ENCODE measurements at places on chromosomes 2 and 18.

- no peak for DNase-seq
Measured at GRCh38 chr2:156784020-156784701, 348.0 kb downstream of the GPD2 start.

- DNase-seq: no peak
Measured at GRCh38 chr18:9488538-9488937, 13.2 kb downstream of the RALBP1 start.

DNA sequence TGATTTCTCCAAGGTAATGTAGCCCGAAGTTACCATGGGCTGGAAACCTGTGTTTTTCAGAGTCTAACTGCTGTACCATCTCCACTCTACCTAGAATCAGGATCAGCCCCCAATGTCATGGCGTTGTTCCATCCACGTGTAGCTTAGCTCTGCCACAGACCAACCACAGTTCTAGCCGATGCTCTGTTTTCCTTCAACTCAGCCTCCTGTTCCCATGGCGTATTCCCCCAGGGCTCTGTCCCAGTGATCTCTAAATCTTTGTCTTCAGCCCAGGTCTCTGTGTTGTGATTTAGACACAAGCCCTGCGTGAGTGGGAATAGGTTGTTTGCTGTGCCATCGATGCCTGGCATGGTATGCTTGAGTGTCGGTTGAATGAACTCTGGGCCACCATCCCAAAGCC lies 53.4 kb downstream of the LPIN1 start:
- DNase-seq: no peak

DNA sequence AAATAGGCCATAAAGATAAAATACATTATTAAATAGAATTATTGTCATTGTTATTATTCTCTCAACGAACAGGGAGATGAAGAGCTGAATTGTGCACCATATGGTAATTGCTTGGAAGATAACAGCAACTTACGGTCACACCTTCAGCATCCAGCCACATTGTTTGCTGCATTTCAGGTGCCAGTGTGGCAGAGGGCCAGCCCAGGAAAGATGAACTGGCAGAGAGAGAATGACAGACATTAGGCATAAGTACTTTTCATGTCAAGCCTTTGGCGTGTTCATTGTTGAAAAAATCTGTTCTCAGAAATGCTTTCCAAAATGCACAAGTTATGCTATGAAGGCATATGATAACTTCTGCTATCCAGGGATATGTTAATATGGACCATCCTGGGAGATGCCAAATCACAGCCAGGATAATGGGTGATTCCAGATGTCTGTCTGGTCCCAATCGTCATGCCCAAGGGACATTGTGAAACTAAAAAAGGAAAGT lies 748.6 kb upstream of the PIK3C3 start:
- no peak for DNase-seq

GRCh38 chr18:21265971-21266673 lies 24.1 kb downstream of the GREB1L start:
- no peak for DNase-seq

- no peak for DNase-seq
Measured at GRCh38 chr2:170607171-170607570, 108.0 kb upstream of the SP5 start.

- DNase-seq: no peak
Measured at GRCh38 chr2:85846411-85846810, 42.4 kb downstream of the ST3GAL5 start.

GRCh38 chr2:198441246-198441645 lies 636.9 kb downstream of the PLCL1 start:
- DNase-seq: no peak

DNA sequence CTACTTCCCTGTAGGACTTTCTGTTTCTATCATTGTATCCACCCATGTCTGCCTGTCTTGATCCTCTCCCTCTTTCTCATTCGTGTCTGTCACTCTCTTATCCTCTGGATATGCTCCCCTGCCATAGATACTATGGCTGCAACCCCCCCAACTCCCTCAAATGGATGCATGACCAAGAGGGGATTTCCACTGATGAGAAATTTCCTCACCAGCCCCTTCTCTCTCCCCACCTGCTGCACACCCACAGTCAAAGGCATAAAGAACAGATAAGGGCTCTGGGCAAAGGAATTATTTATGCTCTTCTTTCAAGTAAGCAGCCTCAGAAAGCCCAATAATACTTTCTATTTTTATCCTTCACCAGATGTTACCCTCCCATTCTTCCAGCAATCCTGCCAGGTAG lies 121.3 kb downstream of the FOXI3 start:
- DNase-seq: no peak

- no peak for DNase-seq
Measured at GRCh38 chr18:37845498-37845897, 279.9 kb upstream of the CELF4 start.

DNA sequence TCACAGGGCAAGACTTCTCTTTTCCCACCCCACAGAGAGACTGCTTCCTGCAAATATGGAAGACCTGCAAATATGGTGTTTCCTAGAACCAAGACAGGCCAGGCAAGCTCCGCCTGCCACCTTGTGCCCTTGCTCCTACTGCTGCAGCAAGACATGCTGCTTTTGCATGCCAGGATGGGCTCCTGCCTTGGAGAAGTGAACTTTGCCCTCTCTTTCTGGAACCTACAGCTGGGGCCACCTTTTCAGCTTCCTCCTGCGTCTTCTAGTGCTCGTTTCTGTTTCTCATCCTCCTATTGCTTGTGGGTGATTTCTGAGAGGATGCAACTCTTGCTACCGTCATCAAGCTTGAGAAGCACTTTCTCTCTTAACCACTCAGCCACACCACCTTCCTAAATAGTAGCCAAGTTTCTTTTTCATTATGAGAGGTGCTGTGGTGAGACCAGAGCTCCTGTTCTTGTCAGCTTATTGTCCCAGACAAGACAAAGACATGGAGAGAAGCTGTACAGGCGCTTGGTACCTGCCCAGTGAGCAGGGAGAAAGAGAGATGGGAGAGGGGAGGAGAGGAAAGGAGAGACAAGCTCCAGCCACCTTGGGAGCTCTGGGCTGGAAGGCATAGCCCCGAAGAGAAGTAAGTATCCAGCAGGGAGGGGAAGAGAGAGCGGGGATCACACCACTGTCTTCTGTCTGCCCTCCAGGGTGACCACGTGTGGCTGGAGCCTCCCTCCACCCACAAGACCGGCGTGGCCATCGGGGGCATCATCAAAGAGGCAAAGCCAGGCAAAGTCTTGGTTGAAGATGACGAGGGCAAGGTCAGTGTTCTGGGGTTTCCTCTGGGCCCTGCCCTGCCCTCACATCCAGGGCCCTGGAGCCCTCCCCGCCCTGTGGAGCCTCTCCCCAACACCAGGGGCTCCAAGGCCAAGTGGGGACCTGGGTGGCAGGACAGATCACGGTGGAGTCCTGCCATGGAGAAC lies 28.3 kb downstream of the MYO7B start:
- no peak for DNase-seq

GRCh38 chr18:62982600-62983251 lies 267.4 kb downstream of the PHLPP1 start:
- peak; percentile 9 for DNase-seq

DNA sequence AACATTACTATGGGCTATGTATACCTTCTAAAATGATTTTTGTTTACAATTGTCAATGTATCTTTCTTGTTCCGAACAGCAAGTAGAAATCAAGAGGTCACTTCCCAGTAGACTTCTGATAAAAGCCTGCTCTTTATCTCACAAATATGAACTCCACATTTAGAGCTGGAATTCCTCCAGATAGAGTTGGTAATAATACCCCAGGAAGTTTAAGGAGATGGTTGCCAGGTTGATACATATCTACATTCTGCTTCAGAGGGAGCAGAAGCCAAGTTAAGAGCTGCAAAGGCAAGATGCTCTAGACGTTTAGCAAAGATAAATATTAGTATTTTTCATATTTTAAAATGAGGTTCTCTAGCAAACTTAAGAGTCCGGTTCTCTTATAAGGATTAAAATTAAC lies 267.0 kb downstream of the ERBB4 start:
- no peak for DNase-seq

- DNase-seq: no peak
Measured at GRCh38 chr18:79573921-79574491, 105.6 kb upstream of the CTDP1 start.

GRCh38 chr2:69151931-69152330 lies 139.0 kb downstream of the ANTXR1 start:
- no peak for DNase-seq

- no peak for DNase-seq
Measured at GRCh38 chr2:156909983-156910382, 347.5 kb upstream of the GALNT5 start.

- no peak for DNase-seq
Measured at GRCh38 chr2:240795454-240795853, 24.6 kb downstream of the KIF1A start.

DNA sequence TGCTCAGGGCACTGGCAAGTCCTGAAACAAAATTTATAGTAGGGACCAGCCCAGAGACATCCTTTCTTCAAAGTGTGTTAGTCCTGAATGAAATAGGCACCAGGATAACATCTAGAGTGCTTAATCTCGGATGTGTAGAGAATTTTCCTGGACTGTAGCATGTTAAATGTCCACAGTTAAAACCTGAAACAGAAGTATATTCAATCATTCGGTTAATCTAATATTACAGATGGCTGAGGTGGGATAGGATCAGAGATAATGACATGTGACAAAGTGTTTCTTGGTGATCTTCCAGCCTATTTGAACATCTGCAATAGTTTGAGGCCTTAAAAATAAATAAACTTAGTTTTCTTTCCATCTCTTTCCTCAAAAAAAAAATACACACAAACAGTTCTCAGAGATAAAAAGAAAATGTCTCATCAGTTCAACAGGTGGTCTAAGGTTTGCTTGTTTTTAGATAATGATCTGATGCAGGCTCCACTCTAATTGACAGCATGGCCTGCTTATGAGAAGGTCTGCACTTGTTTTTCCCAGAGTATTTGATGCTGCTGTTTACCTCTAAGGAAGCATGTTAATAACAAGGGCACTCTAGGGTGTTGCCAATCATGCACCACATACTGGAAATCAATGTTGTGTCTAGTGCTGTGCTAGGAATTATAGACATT lies 25.9 kb downstream of the CNTNAP5 start:
- DNase-seq: no peak

GRCh38 chr2:174166261-174166660 lies 82.1 kb downstream of the OLA1 start:
- DNase-seq: no peak

DNA sequence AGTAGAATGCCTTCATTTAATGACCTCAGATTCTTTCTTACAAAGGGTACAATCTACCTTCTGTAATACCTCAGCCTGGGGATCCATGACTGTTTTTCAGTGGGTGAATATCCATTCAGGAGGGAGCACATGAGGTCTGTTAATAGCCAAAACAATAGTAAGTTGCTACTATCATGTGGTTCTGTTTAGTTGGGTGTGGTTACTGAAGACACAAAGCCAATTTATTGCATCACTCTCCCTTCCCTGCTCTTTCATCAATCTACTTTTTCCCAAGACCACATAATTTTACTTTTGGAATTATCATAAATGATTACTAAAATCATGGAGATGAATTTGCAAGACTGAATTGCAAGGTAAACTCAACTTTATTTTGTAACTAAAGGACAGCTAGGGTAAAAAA lies 254.2 kb downstream of the GALNT13 start:
- no peak for DNase-seq

DNA sequence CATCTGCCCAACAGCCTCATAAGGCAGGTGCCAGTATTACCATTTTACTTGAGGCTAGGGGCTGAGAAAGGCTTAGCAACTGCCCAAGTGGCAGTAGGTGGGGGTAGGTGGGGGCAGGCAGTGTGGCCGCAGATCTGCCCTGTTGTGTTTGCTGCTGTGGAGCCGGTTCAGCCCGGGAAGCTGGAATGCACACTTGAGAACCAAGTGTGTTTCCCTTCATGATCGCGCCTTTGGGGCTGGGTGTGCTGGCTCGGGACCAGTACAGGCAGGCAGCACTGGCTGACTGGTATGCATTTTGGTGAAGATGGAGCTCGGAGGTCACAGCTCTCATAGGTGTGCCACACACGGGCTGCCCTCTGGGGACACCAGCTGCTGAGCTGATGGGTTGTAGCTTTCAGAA lies 85.1 kb downstream of the CABLES1 start:
- DNase-seq: no peak

GRCh38 chr2:20115902-20116301 lies 64.5 kb upstream of the LAPTM4A start:
- no peak for DNase-seq

DNA sequence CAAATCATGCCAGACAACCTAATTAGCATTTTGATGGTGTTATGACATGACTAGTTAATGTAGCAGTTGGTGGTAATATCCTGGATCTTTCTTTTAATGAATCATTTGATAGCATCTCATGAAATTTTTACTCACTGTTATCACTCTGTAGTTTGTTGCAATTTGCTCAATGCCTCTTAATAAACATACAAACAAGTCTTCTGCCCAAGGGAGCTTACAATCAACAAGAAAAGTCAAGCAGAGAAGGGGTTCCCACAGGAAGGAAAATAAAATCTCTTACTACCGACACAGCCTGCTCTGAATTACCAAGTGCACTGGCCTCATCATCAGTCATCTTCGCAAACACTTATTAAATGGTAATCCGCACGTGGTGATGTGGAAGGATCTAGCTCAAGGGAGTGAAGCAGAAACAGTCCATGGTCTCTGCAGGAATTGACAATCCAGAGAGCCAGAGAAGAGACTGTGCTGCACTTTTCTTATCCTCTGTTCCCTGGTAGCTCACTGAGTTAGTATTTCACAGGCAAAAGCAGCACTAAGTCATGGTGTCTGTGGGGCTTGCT lies 263.5 kb downstream of the EPHA4 start:
- no peak for DNase-seq

- peak; percentile 46 for DNase-seq
Measured at GRCh38 chr2:113175042-113175628, 1.4 kb downstream of the PSD4 start.

- no peak for DNase-seq
Measured at GRCh38 chr18:38887671-38888020, 1322.0 kb upstream of the CELF4 start.

DNA sequence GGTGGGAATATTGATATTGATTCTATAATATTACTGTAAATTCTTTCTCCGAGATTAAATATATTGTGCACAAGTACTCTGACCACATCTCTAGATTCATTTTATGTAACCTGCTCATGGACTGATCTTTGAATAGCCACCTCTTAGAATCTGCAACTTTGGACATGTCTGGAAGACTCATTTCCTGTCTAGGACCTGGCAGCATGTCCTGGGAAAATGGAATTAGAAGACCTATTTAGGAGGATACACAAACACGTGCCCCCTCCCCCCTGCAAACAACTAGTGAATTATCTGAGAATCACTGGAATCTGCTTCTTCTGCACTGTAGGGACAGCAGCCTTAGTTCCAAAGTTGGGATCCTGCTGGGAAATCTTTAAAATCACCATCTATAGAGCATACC lies 94.1 kb downstream of the UBE2E3 start:
- DNase-seq: no peak

GRCh38 chr2:29480426-29480825 lies 365.2 kb downstream of the CLIP4 start:
- no peak for DNase-seq

- DNase-seq: no peak
Measured at GRCh38 chr18:64099244-64099643, 49.6 kb downstream of the LINC00305 start.

DNA sequence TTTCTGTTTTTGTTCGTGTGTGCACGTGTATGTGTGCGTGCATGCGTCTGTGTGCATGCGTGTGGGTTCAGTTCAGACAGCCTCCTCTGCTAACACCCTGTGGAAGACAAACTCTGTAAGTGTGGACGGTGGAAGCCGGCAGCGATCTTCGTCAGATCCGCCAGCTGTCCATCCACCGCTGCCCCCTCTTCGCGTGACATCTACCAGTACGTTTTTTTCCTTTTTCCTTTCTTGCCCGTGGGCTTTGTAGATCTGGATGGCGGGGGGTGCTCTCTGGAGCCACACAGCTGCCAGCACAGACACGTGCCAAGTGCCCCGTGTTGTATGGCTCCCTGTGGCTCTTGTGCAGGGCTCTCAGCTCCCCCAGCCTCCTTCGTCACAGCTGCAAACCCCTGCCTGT lies 32.3 kb downstream of the ITGB1BP1 start:
- DNase-seq: no peak
